ENCODE measurements at places on chromosomes 2 and 18.

DNA sequence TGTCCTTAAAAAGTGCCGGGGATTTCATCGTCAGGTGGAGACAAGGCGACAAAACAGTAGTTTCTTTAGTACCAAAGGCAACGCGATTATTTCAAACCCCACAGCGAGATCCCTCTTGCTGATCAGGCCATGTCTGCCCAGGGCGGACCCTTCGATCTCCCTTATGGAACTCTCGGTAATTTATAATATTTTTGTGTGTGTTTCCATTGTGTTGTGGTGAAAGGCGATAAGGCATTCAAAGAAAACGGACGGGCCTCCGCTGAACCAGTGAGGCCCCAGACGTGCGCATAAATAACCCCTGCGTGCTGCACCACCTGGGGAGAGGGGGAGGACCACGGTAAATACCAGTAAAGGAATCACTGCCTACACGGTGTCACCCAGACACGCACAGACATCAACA, 1.4 kb upstream of the GAD1 start:
- H3K27ac ChIP-seq: no peak overlapping the region
- no peak overlapping the region for H3K4me3 ChIP-seq
- DNase-seq: no peak
- no peaks in the 10 kb centered on the region for H3K36me3 ChIP-seq

GRCh38 chr18:44802508-44802907, 121.8 kb downstream of the SETBP1 start:
- DNase-seq: no peak
- no peak overlapping the region for H3K4me3 ChIP-seq
- H3K27me3 ChIP-seq: no peaks in the 10 kb centered on the region

DNA sequence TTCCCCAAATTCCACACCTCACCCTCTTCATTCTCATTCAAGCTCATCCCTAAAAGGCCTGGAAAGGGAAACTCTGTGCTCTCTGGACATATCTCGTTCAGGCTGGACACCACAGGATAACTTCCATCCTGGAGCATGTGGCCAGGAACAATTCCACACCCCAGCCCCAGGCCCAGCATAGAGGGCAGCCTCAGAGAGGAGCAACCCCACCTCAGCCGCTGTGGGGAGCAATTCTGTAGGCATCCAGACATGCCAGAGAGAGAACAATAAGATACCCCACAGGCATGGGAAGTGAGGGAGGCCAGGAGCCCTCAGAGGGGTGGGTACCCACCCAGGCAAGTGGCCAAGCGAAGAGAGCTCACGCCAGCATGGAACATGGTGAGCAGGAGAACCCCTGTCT, 143.4 kb downstream of the GFPT1 start:
- no peak overlapping the region for H3K27ac ChIP-seq
- H3K36me3 ChIP-seq: no peaks in the 10 kb centered on the region
- H3K27me3 ChIP-seq: no peaks in the 10 kb centered on the region
- H3K4me1 ChIP-seq: no peaks in the 10 kb centered on the region
- no peak overlapping the region for H3K4me3 ChIP-seq

- no peaks in the 10 kb centered on the region for H3K4me1 ChIP-seq
- peaks cover 36% of the 10 kb centered on the region for H3K36me3 ChIP-seq
- H3K4me3 ChIP-seq: no peak overlapping the region
- no peak for DNase-seq
These were observed 52.1 kb upstream of the EPB41L5 start for GRCh38 chr2:119960821-119961220.

Data from Peyer's patch (tissue), 4 donors.